ENCODE measurements at places on chromosomes 7 and 10. TPM values are rescaled to one million over a fixed set of nuclear protein-coding genes. Genes with fewer than 3 reads are reported as not detected.

Gene NYAP1
- total RNA-seq = 0.38 TPM

Gene CLRN3
- total RNA-seq = not detected

GRCh38 chr7:43674559-43675436 is 54.5 kb downstream of the COA1 start:
- H3K4me3 ChIP-seq = no peak overlapping the region
- no peak for DNase-seq
- H3K27ac ChIP-seq = no peak overlapping the region

GRCh38 chr10:25745976-25746375 is 188.1 kb upstream of the MYO3A start:
- H3K27me3 ChIP-seq = peaks cover 9% of the 10 kb centered on the region
- no peaks in the 10 kb centered on the region for H3K36me3 ChIP-seq
- H3K4me1 ChIP-seq = no peaks in the 10 kb centered on the region
- DNase-seq = no peak

GRCh38 chr7:1925973-1926907 is 256.2 kb downstream of the ELFN1 start:
- DNase-seq = no peak
- H3K27ac ChIP-seq = no peak overlapping the region
- H3K36me3 ChIP-seq = no peaks in the 10 kb centered on the region
- H3K4me1 ChIP-seq = no peaks in the 10 kb centered on the region
- H3K27me3 ChIP-seq = no peaks in the 10 kb centered on the region

DNA sequence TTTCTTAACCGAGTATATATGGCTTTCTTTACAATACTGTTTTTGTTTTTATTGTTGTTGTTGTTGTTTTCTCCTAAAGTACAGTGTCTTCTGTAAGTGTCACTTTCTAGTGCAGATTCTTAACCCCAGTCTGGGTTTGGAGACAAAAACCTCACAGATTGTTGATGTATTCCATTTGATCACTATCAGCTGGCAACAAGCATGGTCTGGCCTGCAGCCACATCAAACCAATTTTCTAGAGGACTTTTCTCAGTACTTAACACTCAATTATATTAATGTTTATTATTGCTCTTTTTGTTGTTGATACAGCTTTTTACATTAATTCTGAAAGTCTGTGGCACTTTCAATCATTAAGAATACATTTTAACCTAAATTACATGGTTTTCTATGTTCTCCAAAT is 17.1 kb downstream of the LRRN3 start:
- DNase-seq = no peak
- H3K27ac ChIP-seq = no peak overlapping the region
- H3K36me3 ChIP-seq = no peaks in the 10 kb centered on the region
- H3K27me3 ChIP-seq = no peaks in the 10 kb centered on the region

DNA sequence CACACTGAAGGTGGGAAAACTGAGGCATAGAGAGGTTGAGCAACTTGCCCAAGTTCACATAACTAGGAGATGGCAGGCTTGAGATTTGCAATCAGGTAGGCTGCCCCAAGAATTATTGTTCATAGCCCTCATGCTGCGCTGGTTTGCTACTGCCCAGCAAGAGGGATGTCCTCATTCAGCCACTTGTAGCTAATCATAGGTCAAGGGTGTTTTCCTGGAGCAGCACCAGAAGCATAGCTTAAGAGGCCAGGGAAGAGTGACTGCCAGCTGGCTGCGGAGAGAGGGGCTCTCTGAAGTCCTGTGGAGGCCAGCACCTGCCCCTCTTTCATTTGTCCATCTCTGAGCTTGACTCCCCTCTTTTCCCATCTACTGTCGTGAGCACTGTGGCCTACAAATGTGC is 15.0 kb downstream of the CDHR3 start:
- H3K27ac ChIP-seq = no peak overlapping the region
- H3K27me3 ChIP-seq = peaks cover 25% of the 10 kb centered on the region
- no peak overlapping the region for H3K4me3 ChIP-seq

DNA sequence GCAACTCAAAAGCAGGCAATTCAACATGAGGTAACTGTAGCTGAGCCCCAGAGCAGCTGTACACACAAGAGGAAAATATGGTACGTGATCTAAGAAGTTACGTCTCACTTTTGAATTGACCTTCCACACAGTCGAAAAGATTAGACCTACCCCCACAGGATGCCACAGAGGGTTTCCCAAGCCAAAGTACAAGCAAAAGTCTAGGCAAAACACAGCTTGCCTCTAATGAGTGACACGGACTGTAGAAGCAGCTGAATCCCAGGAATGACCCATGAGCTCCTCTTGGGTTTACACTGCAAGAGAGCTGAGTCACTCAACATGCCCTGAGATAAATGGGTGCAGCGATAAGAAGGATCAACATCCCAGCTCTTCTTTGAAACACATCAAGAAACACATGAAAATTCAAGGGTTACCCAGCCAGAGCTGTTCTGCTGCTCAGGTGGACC is 9.8 kb downstream of the CREB3L2 start:
- H3K36me3 ChIP-seq = no peaks in the 10 kb centered on the region
- peaks cover 100% of the 10 kb centered on the region for H3K4me1 ChIP-seq
- no peak overlapping the region for H3K4me3 ChIP-seq
- peak overlapping the region; percentile 86 for H3K27ac ChIP-seq
- no peaks in the 10 kb centered on the region for H3K27me3 ChIP-seq
- no peak for DNase-seq

Gene OR2A25
- not detected for total RNA-seq

GRCh38 chr7:34107276-34107675 is 201.9 kb downstream of the BMPER start:
- peak overlapping the region; percentile 24 for H3K27ac ChIP-seq
- no peaks in the 10 kb centered on the region for H3K36me3 ChIP-seq
- H3K4me3 ChIP-seq = no peak overlapping the region
- H3K27me3 ChIP-seq = no peaks in the 10 kb centered on the region
- no peak for DNase-seq
- H3K4me1 ChIP-seq = peaks cover 6% of the 10 kb centered on the region

- H3K4me1 ChIP-seq = peaks cover 26% of the 10 kb centered on the region
- H3K27ac ChIP-seq = peak overlapping the region; percentile 28
- H3K27me3 ChIP-seq = no peaks in the 10 kb centered on the region
- no peak for DNase-seq
- H3K4me3 ChIP-seq = no peak overlapping the region
Measured at GRCh38 chr10:109926061-109926745, 2.9 kb upstream of the XPNPEP1 start.

Gene PKD1L1
- 1.5 TPM for total RNA-seq

Gene OR2A7
- total RNA-seq = 0.16 TPM

Gene FAM25A
- total RNA-seq = not detected

DNA sequence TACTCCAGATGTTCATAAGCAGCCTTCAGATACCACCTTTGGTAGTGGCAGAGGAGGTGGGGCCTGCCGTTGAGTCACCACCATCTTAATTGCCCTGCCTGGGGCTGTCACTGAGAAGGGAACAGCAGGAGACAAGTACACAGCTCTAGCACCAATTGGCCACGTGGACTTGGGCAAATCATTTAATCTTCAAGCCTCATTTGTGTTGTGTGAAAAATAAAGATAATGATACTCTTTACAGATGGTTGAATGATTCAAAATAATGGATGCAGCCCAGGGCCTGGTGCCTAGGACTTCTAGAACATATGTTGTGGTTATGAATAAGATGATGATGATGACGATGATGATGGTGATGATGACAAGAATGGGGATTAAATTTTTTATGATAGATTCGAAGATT is 111.9 kb upstream of the ADAM12 start:
- H3K27ac ChIP-seq = no peak overlapping the region
- H3K36me3 ChIP-seq = no peaks in the 10 kb centered on the region
- DNase-seq = no peak
- H3K27me3 ChIP-seq = peaks cover 17% of the 10 kb centered on the region

- H3K27ac ChIP-seq = no peak overlapping the region
- no peak overlapping the region for H3K4me3 ChIP-seq
- no peak for DNase-seq
- H3K36me3 ChIP-seq = no peaks in the 10 kb centered on the region
- no peaks in the 10 kb centered on the region for H3K27me3 ChIP-seq
- H3K4me1 ChIP-seq = no peaks in the 10 kb centered on the region
Measured at GRCh38 chr10:122350893-122351292, 23.6 kb upstream of the PLEKHA1 start.

Gene CLEC5A
- total RNA-seq = 0.47 TPM

GRCh38 chr10:13102002-13102794 is 2.2 kb downstream of the OPTN start:
- peaks cover 72% of the 10 kb centered on the region for H3K4me1 ChIP-seq
- H3K27me3 ChIP-seq = no peaks in the 10 kb centered on the region
- H3K4me3 ChIP-seq = peak overlapping the region; percentile 95
- no peak for DNase-seq
- H3K36me3 ChIP-seq = no peaks in the 10 kb centered on the region

GRCh38 chr7:99791667-99792369 is 7.8 kb upstream of the CYP3A4 start:
- no peaks in the 10 kb centered on the region for H3K36me3 ChIP-seq
- DNase-seq = no peak
- H3K27me3 ChIP-seq = peaks cover 4% of the 10 kb centered on the region
- no peaks in the 10 kb centered on the region for H3K4me1 ChIP-seq
- no peak overlapping the region for H3K4me3 ChIP-seq

- H3K4me1 ChIP-seq = no peaks in the 10 kb centered on the region
- H3K27ac ChIP-seq = no peak overlapping the region
- no peaks in the 10 kb centered on the region for H3K36me3 ChIP-seq
Measured at GRCh38 chr10:47239211-47239610, 60.8 kb upstream of the GDF10 start.

Gene C1GALT1
- total RNA-seq = 19.4 TPM

Gene AASS
- total RNA-seq = 34.7 TPM

DNA sequence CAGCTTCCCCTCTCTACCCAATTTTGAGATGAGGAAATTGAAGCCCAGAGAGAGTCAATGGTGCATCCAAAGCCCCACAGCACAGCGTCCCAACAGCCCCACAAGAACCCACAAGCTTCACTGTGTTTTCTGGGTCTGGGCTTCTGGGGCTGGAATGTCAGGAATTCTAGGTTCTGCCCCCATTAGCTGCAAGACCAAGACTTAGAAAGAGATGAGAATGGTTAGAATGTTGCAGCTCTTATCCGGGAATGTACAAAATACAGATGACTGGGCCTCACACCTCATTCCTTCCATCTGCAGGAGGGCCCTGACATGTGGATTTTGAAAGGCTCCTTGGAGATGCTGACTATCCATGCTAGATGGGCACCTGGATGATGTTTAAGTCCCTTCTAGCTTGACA is 6.0 kb upstream of the SGPL1 start:
- no peaks in the 10 kb centered on the region for H3K36me3 ChIP-seq
- H3K4me1 ChIP-seq = peaks cover 12% of the 10 kb centered on the region
- H3K4me3 ChIP-seq = no peak overlapping the region

DNA sequence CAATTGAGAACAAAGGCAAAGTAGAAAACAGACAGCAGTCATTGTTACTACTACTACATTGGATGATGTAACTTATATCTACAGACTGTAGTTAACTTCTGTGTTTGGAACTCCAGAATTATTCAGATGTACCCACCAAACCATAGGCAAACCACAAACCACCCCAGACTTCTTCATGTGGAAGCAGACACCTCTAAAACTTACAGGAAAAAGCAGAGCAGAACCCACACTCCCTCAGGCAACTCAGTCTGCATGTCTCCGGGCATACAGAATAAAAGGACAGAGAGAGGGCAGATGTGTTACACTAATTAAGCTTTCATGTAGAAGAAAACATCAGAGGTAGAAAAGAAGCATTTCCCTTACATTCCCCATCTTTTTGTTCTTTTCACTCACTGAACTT is 9.0 kb downstream of the LSM5 start:
- peaks cover 6% of the 10 kb centered on the region for H3K4me1 ChIP-seq
- peak overlapping the region; percentile 17 for H3K27ac ChIP-seq
- H3K4me3 ChIP-seq = no peak overlapping the region
- no peak for DNase-seq
- H3K27me3 ChIP-seq = no peaks in the 10 kb centered on the region

GRCh38 chr7:139321071-139321745 is 19.9 kb upstream of the FMC1 start:
- no peaks in the 10 kb centered on the region for H3K4me1 ChIP-seq
- no peak overlapping the region for H3K4me3 ChIP-seq
- no peak for DNase-seq
- no peaks in the 10 kb centered on the region for H3K27me3 ChIP-seq

Gene CDC14C
- not detected for total RNA-seq

Gene CFTR
- 0.11 TPM for total RNA-seq

DNA sequence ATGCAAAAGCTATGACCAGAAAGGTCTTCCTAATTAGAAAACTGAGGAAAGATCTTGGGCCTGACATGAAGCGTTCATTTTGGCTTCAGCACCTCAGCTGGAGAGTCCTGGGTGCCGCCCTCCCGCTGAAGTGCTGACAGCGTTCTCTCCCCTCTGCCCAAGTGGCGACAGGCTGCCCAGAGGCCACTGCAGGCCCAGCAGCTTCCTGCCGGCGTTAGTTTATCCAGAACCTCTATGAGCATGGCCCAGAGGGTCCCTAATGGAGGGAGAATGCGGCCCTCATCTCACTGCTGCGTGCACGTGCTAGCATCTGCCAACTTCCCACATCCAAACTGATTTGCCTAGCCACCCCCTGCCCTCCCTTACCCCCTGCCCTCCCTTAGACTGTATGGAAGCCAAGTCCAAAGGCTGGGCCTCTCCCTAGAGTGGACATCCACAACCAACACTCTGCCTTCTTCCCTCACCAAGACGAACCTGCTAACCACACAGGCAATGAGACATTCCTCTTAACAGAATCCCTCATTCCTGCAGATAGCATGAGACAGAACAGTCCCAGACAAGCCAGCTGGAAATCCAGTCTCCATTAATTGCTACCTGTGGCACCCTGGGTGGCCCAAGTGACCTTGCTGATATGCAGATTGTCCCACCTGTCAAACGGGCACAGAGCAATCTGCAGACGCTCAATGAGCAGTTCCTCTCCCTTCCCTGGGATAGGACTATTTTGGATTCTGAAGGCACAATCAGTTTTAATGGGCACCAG is 108.4 kb downstream of the C10orf90 start:
- H3K4me1 ChIP-seq = peaks cover 8% of the 10 kb centered on the region
- no peak for DNase-seq
- H3K27me3 ChIP-seq = peaks cover 14% of the 10 kb centered on the region
- H3K4me3 ChIP-seq = peak overlapping the region; percentile 46
- peak overlapping the region; percentile 37 for H3K27ac ChIP-seq

Gene TMEM196
- total RNA-seq = not detected

Gene DCLRE1A
- total RNA-seq = 5.1 TPM

GRCh38 chr7:149558149-149558861 is 60.7 kb upstream of the ZNF746 start:
- peaks cover 21% of the 10 kb centered on the region for H3K4me1 ChIP-seq
- DNase-seq = no peak
- no peak overlapping the region for H3K4me3 ChIP-seq
- no peaks in the 10 kb centered on the region for H3K27me3 ChIP-seq
- H3K27ac ChIP-seq = no peak overlapping the region
- H3K36me3 ChIP-seq = peaks cover 23% of the 10 kb centered on the region

Gene OR2A5
- not detected for total RNA-seq

- no peak overlapping the region for H3K27ac ChIP-seq
- H3K27me3 ChIP-seq = no peaks in the 10 kb centered on the region
- H3K36me3 ChIP-seq = no peaks in the 10 kb centered on the region
- H3K4me1 ChIP-seq = no peaks in the 10 kb centered on the region
Measured at GRCh38 chr7:41437257-41438196, 265.4 kb downstream of the INHBA start.

Gene PLOD3
- 38.7 TPM for total RNA-seq

Gene SPDYE11
- not detected for total RNA-seq

- H3K27me3 ChIP-seq = no peaks in the 10 kb centered on the region
- no peak overlapping the region for H3K4me3 ChIP-seq
- H3K36me3 ChIP-seq = peaks cover 30% of the 10 kb centered on the region
- peak overlapping the region; percentile 93 for H3K27ac ChIP-seq
- H3K4me1 ChIP-seq = peaks cover 80% of the 10 kb centered on the region
Measured at GRCh38 chr10:79277579-79278269, 69.5 kb upstream of the PPIF start.

Data from left ventricle myocardium inferior (tissue), 1 donor.